Bronchial epithelial cell (primary cell): ENCODE measurements at places on chromosomes 3 and 15.
A peak's percentile ranks its signal among the peaks of the same experiment; 100 is the strongest.

DNA sequence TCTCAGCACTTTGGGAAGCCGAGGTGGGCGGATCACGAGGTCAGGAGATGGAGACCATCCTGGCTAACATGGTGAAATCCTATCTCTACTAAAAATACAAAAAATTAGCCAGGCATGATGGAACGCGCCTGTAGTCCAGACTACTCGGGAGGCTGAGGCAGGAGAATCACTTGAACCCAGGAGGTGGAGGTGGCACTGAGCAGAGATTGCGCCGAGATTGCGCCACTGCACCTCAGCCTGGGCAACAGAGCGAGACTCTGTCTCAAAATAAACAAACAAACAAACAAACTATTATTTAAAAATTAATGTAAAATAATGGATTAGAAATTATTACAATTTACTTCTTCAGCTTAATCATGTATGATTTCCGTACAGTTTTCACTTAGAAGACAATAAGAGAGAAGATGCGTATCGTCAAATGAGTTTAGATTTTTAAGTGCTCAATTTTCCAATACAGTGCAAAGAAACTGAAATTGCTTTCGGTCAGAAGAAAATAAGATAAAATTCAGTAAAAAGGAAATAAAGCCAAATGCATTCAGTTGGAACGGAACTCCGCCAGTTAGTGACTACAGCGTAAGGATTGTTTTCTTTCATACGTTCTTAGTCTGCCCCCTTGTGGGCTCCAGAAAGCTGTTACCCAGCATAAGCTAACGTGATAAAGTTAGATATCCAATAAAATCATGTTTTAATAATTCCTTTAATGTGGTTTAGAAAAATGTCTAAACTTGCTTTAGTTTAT, 24.8 kb downstream of the AADAC start:
- peak; percentile 68 for DNase-seq

GRCh38 chr15:51193526-51193925, 98.8 kb upstream of the TNFAIP8L3 start:
- DNase-seq: no peak

- peak; percentile 15 for DNase-seq
Observed at GRCh38 chr15:78061963-78062427, 15.5 kb downstream of the TBC1D2B start.

DNA sequence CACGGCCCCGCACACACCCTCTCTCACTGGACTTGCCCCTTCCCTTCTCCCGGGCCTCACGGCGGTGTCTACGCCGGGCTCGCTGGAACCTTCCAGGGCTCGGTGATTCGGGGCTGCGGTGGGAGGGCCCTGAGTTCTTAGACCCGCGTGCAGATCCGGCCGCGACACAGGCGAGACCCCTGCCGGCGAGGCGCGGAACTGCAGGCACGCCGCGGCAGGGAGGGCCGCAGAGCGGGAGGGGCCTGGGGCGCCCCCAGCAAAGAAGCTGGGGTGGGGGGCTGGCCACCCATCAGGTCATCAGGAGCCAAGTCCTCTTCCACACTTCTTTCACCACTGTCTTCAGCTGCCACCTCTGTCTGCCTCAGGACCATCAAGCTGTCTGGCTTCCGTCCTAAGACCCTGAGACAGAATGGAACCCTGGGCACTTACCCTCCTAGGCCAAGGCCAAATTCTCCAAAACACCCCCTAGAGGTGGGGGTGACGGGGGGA, 164.5 kb downstream of the XXYLT1 start:
- DNase-seq: no peak

DNA sequence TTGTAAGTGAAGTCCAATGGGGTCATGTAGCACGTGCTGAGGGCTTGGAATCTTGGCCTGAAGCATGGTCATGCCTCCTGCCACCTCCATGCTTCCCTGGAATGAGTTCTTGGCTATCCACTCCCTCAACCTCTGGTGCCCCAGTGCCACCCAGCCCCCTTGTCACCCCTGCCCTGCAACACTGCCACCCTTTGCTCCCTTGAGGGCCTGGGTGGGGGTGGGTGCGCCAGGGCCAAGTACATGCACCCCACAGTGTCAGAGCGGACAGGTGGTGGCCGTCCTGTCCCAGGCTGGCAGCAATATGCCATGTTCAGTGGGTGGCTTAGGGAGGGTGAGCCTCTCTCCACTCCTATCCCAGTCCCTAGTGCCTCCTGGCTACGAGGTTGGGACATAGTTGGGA, 27.6 kb upstream of the C15orf39 start:
- no peak for DNase-seq

GRCh38 chr15:67980171-67980570, 73.9 kb upstream of the PIAS1 start:
- DNase-seq: no peak
